ENCODE measurements at places on chromosomes 2 and 18.

GRCh38 chr18:74336656-74337055, 21.0 kb downstream of the C18orf63 start:
- DNase-seq = no peak

DNA sequence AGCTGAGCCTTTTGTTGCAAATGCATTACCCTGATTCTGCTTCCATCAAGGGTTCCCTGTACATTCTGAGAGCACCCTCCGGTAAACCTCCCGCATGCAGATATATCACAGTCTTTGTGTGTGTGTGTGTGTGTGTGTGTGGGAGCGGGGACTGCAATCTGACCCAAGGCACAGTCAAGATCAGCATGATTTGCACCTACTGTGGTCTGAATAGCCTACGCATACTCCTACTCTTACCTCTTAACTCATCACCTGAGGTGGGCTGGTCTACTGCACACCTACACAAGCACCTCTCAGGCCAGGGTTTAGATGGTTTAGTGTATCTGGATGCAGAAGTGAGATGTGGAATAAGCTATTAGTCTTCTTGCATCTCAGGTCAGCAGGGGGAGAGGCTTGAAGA, 174.6 kb downstream of the FSHR start:
- no peak for DNase-seq

DNA sequence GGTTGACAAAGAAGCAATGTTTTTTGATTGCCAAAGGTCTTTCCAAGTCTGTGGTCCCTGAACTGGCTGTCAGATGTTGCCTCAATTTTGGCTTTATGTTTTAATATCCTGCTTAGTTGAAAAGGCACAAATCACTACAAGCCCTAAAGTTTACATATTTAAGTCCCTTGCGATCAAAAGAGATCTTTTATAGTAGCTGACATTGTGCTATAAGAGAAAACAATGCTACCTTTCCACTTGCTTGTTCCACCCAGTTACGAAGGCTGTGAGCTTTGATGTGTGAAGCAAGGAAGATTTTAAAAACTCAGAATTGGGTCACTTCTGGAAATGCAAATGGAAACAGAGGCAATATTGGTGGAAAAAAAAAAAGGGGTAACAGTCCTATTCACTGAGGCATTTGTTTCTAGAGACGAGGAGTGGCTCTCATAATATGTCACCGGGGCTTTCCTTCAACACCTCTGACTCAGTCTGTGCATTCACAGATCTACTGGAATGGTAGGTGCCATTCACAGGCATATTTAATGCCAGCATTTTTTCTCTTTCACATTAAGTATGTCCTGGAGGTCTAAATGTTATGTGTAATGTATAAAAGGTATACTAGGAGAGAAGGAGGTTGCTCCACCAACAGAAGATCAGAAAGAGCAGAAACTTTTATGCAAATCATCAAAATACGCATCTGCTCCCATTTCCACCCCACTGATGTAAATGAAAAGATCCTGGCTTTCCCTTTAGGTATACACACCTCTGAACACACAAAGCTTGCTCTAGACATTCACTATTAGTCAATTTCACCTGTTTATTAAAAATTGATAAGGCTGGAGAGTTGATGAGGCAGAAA, 91.8 kb downstream of the TGIF1 start:
- no peak for DNase-seq

- DNase-seq = no peak
Measured at GRCh38 chr2:173149491-173149890, 73.8 kb downstream of the MAP3K20 start.

- no peak for DNase-seq
Measured at GRCh38 chr18:78920456-78921138, 59.0 kb upstream of the SALL3 start.

DNA sequence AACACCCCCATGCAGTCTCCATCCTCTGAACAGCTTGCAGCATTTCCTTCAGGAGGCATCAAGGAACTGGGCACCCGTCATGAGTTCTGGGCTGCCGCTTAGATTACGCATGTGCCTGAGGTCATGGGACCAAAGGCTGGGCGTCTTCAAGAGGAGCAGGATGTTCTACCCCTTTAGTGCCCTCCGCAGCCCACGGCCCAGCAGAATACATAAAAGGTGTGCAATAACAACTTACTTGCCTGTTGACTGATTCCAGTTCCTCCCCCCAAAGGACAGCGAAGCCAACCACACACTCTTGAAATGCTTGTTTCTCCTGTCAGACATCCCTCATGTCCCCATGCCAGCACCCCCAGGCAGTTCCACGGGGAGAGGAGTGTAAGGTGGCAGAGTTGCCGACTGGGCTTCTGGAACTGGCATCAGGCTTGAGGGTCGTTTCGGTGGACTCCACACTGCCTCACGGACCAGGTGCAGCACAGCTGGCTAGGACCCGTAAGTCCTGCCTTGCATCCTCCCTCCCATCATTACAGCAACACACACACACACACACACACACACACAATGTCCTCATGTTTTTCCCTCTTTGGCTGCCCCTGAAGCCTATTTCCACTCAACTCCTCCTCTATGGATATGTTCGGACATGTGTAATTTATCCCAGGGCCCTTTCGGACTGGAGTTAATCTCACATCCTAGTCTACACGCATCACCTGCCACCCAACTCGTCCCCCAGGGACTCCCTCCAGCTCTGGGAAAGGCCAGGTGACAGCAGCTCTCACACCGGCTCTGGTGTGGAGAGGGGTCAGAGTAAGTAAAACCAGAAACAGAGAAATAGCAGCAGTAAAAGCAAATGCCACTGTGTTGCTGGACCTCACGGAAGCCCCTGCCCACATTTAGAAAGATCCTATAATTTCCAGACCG, 200.7 kb downstream of the BCL11A start:
- DNase-seq = no peak

DNA sequence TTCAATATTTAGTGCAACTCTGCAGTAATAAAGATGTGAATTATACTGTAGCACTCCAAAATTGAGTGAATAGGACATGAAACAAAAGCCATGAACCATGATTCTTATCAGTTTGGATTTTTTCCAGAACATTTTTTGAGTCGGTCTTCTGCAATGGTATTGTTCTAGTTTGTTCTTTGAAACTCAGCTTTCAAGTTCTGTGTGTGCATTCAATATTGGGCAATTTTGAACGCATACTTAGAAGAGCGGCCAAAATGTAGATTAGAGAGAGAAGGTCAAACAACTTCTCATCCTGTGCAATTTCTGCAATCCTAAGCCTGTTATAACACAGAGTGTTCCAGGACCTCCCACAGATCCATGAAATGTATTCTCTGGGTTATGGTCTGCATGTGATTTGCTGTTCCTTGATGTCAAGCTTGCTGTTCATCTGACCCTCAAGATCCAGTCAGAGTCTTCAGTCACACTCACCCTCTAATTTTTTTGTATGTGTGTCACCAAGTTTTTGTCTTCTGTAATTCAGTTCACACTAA, 48.3 kb downstream of the TSPYL6 start:
- DNase-seq = no peak

DNA sequence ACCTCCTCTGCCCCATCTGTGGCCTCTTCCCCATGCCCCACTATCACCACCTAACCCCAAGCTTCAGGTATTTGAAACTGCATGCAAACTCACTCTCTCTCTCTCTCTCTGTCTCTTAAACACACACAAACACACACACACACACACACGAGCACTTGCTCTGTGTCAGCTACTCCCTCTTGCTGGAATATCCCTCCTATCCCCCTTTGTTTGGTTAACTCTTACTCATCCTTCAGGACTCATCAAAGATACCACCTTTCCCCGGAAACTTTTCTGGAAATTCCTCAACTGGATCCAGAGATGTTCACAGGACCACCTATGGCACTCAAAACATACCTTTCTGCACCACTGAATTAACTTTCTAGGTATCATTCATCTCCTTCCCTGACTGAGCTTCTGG, 222.8 kb upstream of the TMEM200C start:
- no peak for DNase-seq

DNA sequence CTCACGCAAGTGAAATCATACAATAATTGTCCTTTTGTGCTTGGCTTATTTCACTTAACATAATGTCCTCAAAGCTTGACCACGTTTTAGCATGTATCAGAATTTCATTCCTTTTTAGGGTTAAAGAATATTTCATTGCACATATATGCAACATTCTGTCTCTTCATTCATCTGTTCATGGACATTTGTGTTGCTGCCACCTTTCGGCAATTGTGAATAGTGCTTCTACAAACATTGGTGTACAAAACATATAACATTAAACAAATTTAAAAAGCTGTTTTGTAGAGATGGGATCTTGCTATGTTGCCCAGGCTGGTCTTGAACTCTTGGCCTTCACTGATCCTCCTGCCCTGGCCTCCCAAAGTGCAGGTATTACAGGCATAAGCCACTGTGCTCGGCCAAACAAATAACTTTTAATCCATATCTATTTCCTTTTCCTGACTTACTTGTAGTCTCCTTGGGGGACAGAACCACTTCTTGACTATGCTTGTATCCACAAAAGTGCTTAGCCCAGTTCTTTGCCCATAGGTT, 209.3 kb downstream of the SLC4A3 start:
- no peak for DNase-seq

GRCh38 chr2:46339676-46340459, 42.7 kb downstream of the EPAS1 start:
- DNase-seq = peak; percentile 69

GRCh38 chr18:48801728-48802542, 148.8 kb downstream of the SMAD7 start:
- DNase-seq = no peak

- DNase-seq = no peak
Measured at GRCh38 chr2:19864381-19864780, 37.4 kb downstream of the TTC32 start.

- DNase-seq = no peak
Measured at GRCh38 chr18:7723558-7723957, 156.4 kb downstream of the PTPRM start.

- peak; percentile 91 for DNase-seq
Measured at GRCh38 chr2:19677825-19678518, 223.8 kb downstream of the TTC32 start.

GRCh38 chr2:55887901-55888624, 35.5 kb downstream of the EFEMP1 start:
- DNase-seq = no peak

DNA sequence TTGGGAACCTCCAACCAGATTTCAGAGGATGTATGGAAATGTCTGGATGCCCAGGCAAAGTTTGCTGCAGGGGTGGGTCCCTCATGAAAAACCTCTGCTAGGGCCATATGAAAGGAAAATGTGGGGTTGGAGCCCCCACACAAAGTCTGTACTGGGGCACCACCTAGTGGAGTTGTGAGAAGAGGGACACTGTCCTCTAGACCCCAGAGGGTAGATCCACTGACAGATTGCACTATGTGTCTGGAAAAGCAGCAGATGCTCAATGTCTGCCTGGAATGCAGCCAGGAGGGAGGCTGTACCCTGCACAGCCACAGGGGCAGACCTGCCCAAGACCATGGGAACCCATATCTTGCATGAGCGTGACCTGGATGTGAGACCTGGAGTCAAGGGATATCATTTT, 573.7 kb upstream of the NXPH2 start:
- no peak for DNase-seq

DNA sequence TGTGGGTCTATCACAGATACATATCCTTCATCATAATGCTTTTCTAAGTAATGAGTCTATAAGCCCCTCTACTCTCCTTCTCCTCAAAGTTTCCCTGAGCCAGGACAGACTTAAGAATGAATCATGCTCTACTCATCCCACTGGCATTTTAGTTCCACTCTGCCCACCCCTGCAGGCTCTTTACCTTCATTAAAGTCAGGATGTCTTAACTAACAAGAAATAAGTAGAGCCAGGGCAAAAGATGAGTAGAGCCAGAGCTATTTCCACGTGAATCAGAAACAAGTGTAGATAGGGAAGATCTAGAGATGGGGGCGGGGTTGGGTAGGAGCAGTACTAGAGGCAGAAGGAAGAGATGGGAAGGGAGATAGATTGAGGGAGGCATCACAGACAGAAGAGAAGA, 790.5 kb downstream of the RNF144A start:
- no peak for DNase-seq

- no peak for DNase-seq
Measured at GRCh38 chr2:19733951-19734425, 167.8 kb downstream of the TTC32 start.

- DNase-seq = no peak
Measured at GRCh38 chr18:45435810-45436209, 179.5 kb upstream of the SLC14A2 start.

GRCh38 chr2:230914886-230915285, 10.2 kb downstream of the GPR55 start:
- DNase-seq = no peak

DNA sequence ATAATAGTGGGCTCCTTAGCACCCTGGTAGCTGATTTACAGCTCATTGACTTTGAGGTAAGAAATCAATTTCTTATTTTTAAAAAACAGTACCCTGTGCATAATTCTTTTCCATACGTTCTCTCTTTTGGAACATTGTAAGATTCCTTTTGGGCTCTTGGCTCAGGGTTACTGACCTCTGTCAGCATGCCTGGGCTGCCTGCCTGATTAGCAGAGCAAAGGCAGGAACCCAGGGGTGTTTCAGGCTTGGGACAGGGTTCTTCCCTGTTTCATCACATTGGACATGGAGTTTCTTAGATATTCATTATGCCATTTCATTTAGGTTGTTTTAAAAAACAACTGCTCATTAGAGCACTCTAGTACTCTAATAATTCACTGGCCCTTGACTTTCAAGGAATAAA, 73.8 kb upstream of the ITM2C start:
- peak; percentile 50 for DNase-seq

- DNase-seq = no peak
Measured at GRCh38 chr2:163600801-163601200, 135.0 kb downstream of the FIGN start.

DNA sequence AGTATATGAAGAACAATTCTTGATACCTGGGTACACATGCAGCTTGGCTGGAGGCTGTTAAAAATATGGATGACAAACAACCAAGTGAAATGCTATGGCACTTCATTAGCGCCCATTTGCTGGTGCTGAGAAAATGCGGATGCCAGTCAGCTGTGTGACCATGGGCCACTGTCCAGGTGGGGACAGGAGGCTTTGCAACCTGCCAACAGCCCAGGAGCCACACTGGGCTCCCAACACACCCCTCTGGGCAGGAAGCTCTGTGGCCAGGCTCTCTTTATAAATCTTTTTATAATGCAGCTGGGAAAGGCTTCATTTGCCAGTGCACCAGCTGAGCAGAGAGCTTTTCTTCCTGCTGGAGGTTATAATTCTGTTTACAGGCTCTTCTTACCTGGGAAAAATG, 19.9 kb downstream of the RNF144A start:
- DNase-seq = no peak

GRCh38 chr18:38458698-38459097, 893.1 kb upstream of the CELF4 start:
- DNase-seq = no peak

GRCh38 chr2:40332191-40332826, 119.6 kb downstream of the SLC8A1 start:
- DNase-seq = no peak

- no peak for DNase-seq
Measured at GRCh38 chr2:222623756-222624309, 32.1 kb downstream of the FARSB start.

Measured in left ventricle myocardium superior (tissue), 1 donor.